ENCODE measurements at places on chromosomes 2 and 18.

GRCh38 chr2:68365087-68365486, at the start of gene PLEK:
PLEK (plus strand) TSS chr2:68365282; CDS start chr2:68365352, 70 bp downstream.
- DNase-seq, result no peak

- DNase-seq, result no peak
Observed at GRCh38 chr18:38900445-38900844, 1334.8 kb upstream of the CELF4 start.

DNA sequence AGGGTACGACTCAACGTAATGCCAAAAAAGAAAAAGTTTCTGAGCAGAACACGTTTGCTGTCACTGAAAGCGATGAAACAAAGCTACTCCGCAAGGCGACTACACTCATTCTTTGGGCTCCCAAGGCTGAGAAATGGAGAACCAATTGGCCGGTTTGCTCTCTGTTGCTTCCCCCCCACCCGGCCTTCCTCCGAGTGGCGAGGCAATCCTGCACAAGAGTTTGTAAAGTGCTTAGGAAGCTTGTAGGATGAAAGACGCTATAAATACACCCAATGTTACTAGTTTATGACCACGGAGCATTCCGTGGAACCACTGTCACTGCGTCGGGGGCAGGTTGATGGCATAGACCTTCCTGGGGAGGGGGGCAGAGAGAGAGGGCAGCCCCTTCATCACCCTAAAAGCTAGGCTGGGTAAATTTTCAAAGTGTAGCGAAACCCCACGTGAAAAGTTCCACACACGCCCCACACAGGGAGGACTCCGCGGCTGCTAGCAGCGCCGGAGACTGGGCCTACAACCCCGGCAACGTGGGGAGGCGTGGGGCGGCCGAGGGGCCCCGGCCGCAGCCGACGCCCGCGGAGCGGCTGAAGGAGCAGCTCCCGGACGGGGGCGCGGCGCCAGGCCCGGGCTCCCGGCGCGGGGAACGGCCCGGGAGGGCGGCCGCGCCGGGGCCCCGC, 915 bp downstream of the CUL3 start:
- peak; percentile 39 for DNase-seq

DNA sequence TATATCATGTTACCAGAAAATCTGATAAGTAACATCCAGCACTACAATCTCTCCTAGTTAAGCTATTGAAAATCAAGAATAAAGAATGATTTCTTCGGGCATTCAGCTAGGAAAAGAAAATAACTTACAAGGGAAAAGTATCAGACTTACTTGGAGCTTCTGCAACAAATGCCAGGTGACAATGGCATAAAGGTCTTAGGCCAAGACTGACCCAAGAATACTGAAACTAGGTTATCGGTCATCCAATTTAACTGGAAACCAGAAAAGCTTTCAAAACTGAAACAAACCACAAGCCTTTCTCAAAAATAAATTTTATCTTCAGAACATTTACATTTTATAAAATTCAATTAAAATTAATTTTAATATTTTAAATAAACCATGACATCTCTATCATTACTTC, 214.0 kb upstream of the CCDC68 start:
- DNase-seq, result no peak

DNA sequence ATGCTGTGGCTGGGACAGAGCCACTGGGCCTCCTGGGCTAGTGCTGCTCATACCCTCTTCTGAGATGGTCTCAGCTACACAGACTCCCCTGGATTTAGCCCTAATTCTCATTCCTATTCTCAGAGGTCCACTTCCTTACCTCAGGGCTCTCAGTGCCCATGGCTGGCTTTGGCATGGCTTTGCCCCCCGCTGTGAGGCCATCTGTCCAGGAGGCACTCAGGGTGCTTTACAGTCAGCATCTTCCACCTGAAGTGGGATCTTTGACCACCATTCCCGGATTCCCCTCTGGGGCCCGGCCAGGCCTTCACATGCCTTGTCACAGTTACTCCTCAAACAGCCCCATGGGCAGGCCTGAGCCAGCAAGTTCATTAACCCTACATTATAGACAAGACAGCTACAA, 161.8 kb downstream of the CELF4 start:
- DNase-seq, result no peak

- DNase-seq, result no peak
Observed at GRCh38 chr2:79935771-79936657, 368.5 kb downstream of the LRRTM1 start.

DNA sequence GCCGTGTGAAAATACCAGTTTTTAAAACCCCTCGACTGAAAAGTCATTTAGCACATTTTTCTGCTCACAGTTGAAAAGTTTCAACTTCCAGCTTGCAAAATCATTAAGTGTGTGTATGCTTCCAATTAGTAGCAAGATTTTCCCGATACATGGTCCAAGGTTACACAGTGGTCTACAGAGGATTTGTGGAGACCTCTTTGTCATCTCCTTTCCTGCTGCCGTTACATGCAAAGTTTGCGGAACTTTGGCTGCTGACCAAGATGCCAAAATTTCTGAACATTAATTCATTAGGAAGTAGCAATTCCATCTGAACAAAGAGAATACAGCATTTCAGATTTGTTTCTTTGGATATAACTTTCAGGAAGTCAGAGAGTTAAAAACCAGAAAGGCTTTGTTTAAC, 474.6 kb downstream of the PLCL1 start:
- no peak for DNase-seq

- DNase-seq, result no peak
Observed at GRCh38 chr2:99572373-99573164, 82.8 kb upstream of the REV1 start.
